Glomerular endothelial cell (primary cell): ENCODE measurements at places on chromosomes 11 and 22. TPM values are rescaled to one million over a fixed set of nuclear protein-coding genes. Genes with fewer than 3 reads are reported as not detected.

GRCh38 chr11:61309739-61310138 lies 14.6 kb upstream of the VWCE start:
- DNase-seq: no peak

DNA sequence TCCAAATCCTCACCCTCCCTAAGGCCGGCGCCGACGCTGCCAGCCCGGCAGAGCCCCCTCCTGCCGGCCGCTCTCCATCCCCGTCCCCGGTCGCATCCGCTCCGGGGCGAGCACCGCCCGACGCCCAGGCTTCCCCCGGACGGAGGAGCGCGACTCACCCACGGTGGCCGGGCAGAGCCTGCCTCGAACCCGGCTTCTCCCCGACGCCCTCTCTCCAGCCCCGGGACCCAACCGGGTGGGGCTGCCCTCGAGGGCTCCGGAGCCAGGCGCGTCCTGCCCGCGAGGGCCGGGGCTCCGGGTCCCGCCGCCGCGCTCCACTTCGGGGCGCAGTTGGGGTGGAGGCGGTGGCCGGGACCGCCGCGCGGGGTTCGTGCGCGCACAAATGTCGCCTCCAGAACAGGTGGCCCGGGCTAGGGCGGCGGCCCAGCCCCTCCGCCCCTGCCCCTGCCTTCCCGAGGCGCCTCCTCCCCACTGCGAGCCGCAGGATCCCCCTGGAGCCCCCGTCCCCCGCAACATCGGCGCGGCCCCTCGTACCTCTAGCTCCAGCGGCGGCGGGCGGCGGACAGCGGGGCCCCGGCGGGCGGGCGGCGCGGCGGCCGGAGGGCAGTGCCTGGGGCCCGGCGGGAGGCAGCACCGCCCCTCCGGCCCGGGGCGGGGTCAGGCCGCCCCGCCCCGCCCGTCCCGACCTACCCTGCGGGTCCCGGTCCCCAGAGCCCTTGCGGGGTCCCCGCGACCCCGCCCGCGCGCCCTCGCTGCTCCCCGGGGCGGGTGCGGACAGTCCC lies at the start of gene A4GALT:
Gene A4GALT, minus strand, starts transcription at position 608 of the 782 bp plus-strand sequence. CDS start 26,919 bp downstream, outside the sequence.
- DNase-seq: no peak

GRCh38 chr11:83441601-83442000 lies 155.4 kb upstream of the CCDC90B start:
- no peak for DNase-seq

DNA sequence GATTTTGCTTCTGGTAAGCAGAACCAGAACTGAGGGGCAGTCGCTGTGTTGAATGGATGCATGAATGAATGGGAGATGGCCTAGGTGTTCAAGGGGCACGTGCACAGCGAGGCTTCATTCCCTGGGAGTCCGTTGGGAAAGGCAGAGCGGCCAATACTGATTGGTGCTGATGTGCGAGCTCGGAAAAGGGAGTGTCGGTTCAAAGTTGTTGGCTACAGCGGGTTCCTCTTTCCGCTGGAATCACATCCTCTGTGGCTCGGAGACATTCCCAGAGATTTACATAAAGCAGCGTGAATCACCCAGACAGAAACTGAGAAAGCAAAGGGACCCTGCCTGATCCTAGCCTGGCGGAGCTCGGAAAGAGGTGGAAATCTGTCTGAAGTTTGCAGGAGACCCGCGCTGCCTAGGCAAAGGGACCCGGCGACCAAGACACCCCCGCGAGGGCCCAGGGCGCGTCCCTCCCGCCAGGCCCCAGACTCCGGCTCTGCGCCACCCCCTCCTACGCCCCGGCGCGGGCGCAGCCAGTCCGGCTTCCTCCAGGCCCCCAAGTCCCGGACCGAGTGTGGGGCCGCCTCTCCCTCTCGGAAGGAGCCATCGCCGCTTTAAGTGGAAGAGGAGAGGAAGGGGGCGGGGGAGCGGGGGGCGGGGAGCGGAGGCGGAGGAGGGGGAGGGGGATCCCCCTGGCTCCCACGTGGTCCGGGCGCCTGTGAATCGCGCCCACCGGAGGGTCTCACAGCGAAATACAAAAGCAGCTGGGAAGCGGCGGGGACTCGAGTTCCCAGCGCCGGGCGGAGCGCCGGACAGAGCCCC lies at the start of gene FJX1:
Gene FJX1, plus strand, starts transcription at position 774 of the 810 bp plus-strand sequence. CDS start 177 bp downstream, outside the sequence.
- DNase-seq: no peak

GRCh38 chr22:27880778-27881394 lies 38.2 kb downstream of the PITPNB start:
- peak; percentile 69 for DNase-seq

- DNase-seq: no peak
Observed at GRCh38 chr11:46738887-46739286, 19.9 kb downstream of the F2 start.

DNA sequence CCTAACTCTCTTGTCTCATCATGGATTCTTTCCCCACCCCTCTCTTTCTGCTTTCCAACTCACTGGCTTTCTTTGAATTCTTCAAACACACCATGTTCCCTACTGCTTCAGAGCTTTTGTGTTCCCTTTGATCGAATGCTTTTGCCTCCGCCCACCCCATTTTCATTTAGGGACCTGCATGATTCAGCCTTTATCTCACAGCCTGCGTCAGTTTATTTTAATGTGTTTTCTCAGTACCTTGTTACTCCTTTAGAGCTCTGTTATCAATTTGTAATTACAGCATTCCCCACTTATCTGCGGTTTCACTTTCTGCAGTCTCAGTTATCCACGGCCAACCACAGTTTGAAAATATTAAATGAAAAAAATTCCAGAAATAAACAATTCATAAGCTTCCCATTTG lies 451.3 kb downstream of the METTL15 start:
- no peak for DNase-seq

GRCh38 chr11:130037881-130038585 lies 31.7 kb upstream of the APLP2 start:
- no peak for DNase-seq

GRCh38 chr22:48677621-48678020 lies 1150.1 kb downstream of the BRD1 start:
- DNase-seq: no peak

GRCh38 chr11:100719809-100720221 lies 32.7 kb downstream of the ARHGAP42 start:
- peak; percentile 72 for DNase-seq

Gene HTR3A
- total RNA-seq: not detected in 2 replicates

Gene SCARF2
- 5.8 and 17.4 TPM in 2 replicates for total RNA-seq

Gene MMP12
- not detected in 2 replicates for total RNA-seq

Gene DDIAS
- total RNA-seq: 1.2 and 4.2 TPM in 2 replicates

Gene TLCD5
- 6.2 and 7.2 TPM in 2 replicates for total RNA-seq

Gene NLRP10
- 1.7 TPM in 1 of 2 replicates, not detected in the other for total RNA-seq

Gene TIMP3
- total RNA-seq: 69.8 and 194 TPM in 2 replicates

Gene EHD1
- total RNA-seq: 142 and 158 TPM in 2 replicates
